Fibroblast of lung (primary cell): ENCODE measurements at places on chromosomes 16 and 17. TPM values are rescaled to one million over a fixed set of nuclear protein-coding genes. Genes with fewer than 3 reads are reported as not detected.
A peak's percentile ranks its signal among the peaks of the same experiment; 100 is the strongest.

The PRCD gene
- 0.72 and 0.89 TPM in 2 replicates for polyA plus RNA-seq

The KRT31 gene
- polyA plus RNA-seq = not detected in 2 replicates

The ABCA3 gene
- 1.7 and 3.2 TPM in 2 replicates for polyA plus RNA-seq

- DNase-seq = no peak
Observed at GRCh38 chr16:73206151-73206707, 158.3 kb upstream of the ZFHX3 start.

- no peak for DNase-seq
Observed at GRCh38 chr16:11183951-11184350, 72.1 kb downstream of the SOCS1 start.

GRCh38 chr17:82018152-82018988 is 4.3 kb downstream of the CENPX start:
- DNase-seq = no peak

- DNase-seq = no peak
Observed at GRCh38 chr17:76088868-76089576, 10.0 kb downstream of the ZACN start.

GRCh38 chr17:56735842-56736241 is 97.9 kb downstream of the C17orf67 start:
- DNase-seq = no peak

- no peak for DNase-seq
Observed at GRCh38 chr16:67814567-67814966, 7.9 kb downstream of the TSNAXIP1 start.

GRCh38 chr16:76338472-76338871 is 61.3 kb downstream of the CNTNAP4 start:
- no peak for DNase-seq

DNA sequence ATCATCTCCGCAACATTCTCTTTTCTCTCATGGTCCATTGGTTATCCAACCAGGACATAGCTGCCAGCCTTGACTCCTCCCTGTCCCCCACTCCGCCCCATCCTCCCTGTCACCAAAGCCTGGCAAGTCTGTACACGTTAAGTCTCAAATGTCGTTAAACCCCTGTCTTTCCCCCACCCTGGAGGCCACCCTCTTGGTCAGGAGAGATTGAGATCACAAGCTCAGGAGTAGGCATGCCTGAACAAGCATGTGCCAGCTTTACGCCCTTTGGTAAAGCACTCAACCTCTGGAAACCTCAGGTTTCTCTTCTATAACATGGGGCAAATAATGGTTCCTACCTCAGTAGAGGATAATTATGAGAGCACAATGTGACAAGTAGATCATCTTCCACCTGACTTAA is 38.1 kb upstream of the CCL1 start:
- no peak for DNase-seq

GRCh38 chr16:84110527-84110926 is 6.2 kb downstream of the MBTPS1 start:
- DNase-seq = no peak

- no peak for DNase-seq
Observed at GRCh38 chr17:30382345-30382744, 3.6 kb downstream of the CPD start.

GRCh38 chr16:88591577-88592021 is 21.4 kb downstream of the ZC3H18 start:
- peak; percentile 79 for DNase-seq

GRCh38 chr17:76467366-76467765 is at the start of gene AANAT:
Gene AANAT (plus strand): TSS chr17:76467603. CDS start chr17:76468747, 1,144 bp downstream.
- no peak for DNase-seq

DNA sequence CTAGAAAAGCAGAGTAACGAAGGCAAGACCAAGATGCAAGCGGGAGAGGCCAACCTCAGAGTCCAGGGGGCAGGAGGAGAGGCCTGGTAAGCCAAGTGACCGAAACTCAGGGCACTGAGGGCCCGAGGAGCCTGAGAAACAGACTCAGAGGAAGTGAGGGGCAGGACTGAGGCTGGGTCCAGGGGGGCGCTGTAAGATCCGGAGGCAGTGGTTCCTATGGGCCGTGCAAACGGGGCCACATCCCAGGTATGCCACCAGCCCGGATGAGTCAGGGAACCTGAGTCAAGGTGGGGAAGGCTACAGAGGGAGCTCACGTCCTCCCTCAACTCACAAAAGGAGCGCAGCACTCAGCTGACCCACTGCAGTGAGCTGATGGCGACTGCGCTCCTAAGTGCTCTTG is 8.3 kb downstream of the ZDHHC7 start:
- no peak for DNase-seq

DNA sequence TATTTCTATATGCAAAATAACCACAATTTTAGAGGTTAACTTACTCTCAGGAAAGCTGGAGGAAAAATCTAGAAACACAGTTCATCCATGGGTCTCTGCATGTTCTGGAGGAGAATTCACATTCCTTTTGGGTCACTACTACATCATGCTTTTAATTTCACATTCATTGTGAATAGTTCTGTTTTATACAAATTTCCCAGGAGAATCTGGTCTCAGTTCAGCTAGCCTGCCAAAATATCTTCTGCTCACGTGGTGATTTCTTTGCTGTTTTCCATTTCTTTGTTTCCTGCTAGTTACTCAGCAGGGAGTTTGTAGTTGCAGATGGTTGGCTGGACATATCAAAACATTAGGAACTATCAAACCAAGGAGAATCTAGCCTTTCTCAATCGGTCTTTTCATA is at the start of gene ABCA9:
ABCA9 (minus strand) TSS at position 106 of the 400 bp plus-strand sequence. CDS start 9,801 bp downstream, outside the sequence.
- peak; percentile 84 for DNase-seq

GRCh38 chr16:71917900-71918299 is 22.6 kb downstream of the IST1 start:
- DNase-seq = peak; percentile 78

DNA sequence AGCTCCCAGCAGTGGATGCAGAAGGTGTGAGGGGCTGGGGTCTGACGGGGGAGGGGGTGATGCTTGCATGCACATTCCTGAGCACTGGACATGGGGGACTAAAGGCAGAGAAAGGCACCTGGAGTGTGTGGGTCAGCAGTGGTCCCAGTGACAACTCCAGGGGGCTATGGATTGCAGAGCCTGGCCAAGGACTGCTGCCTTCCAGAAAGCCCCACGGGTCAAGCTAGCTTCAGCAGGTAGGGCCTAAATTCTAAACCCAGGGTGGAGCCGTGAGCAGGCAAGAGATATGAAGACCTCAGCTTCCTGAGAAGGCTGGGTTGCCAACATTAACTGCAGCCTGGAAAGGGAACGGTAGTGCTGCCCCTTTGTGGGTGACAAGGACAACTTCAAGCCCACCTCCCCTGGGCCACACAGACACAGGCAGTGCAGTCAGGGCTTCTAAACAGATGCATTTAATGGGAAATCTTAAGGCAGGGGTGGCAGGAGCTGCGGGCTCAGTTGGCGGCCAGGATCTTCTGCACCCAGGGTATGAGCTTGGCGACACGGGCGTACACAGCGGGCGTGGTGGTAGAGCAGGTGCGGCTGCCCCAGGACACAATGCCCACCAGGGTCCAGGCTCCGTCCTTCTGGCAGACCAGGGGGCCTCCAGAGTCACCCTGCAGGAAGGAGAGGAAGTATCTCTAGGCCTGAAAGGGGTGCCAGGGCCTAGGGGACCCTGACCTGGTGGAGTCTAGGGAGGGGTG is 3.1 kb downstream of the CTRB2 start:
- no peak for DNase-seq

DNA sequence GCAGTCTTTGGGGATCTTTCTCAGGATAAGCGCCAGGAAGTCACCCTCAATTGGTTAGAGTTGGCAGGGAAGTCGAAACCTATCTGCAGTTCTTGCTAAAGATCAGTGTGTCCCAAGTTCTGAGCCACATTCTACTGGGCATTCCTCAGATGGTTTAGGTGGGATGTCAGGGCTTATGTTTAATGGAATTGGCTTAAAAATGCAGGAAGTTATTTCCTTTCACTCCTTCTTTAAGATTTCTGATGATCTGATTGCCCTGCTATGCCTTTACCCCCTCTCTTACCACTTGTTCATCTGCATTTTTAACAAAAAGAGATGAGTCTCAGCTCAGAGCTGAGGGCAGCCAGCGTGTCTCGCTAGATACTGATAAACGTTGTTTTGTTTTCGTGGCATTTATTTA is 30.8 kb downstream of the FOXL1 start:
- peak; percentile 98 for DNase-seq

GRCh38 chr16:64109241-64109640 is 1012.6 kb downstream of the CDH11 start:
- DNase-seq = no peak
